ENCODE measurements at places on chromosomes 5 and 9. TPM values are rescaled to one million over a fixed set of nuclear protein-coding genes. Genes with fewer than 3 reads are reported as not detected.

GRCh38 chr5:100775533-100775855 is 127.6 kb downstream of the ST8SIA4 start:
- no peaks in the 10 kb centered on the region for H3K36me3 ChIP-seq
- DNase-seq = no peak
- H3K27ac ChIP-seq = no peak overlapping the region
- no peak overlapping the region for H3K4me3 ChIP-seq
- H3K27me3 ChIP-seq = no peaks in the 10 kb centered on the region

GRCh38 chr9:133252301-133253020 is 22.5 kb downstream of the ABO start:
- no peak overlapping the region for H3K27ac ChIP-seq
- peak; percentile 84 for DNase-seq
- no peaks in the 10 kb centered on the region for H3K36me3 ChIP-seq

PAPPA gene
- 214 TPM for total RNA-seq

GRCh38 chr5:142654578-142655058 is 31.3 kb downstream of the FGF1 start:
- peaks cover 10% of the 10 kb centered on the region for H3K4me1 ChIP-seq
- H3K27me3 ChIP-seq = peaks cover 8% of the 10 kb centered on the region
- DNase-seq = no peak
- no peak overlapping the region for H3K4me3 ChIP-seq

HAND1 gene
- not detected for total RNA-seq

DNA sequence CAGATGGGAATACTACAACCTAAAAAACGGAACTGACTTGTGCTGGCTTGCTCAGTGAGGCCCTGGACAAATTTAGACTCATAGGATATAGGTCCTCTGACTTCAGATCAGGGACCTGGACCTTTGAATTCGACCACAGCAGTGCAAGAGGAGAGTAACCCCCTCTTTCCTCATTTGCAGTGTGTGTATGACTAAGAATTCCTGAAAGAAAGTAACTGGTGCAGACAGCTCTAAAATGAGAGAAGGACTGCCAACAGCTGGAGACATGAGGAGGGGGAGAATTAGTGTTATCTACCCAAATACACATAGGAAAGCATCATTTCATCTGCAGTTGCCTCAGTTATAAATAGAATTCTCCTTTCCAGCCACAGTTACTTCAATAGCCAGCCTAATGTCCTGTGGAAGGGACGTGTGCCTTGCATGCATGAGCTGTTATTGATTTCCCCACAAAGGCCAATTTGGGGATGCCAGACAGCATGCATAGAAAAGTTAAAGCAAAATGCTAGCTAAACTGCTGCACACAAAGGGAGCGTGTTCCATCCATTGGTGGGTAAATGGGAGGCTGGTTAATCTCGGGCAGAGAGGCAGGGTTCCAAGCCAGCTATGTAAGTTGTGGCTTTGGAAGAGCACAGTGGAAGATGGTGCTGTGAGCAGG is 442.7 kb downstream of the CDK5RAP2 start:
- H3K4me1 ChIP-seq = no peaks in the 10 kb centered on the region
- H3K27ac ChIP-seq = no peak overlapping the region

DNA sequence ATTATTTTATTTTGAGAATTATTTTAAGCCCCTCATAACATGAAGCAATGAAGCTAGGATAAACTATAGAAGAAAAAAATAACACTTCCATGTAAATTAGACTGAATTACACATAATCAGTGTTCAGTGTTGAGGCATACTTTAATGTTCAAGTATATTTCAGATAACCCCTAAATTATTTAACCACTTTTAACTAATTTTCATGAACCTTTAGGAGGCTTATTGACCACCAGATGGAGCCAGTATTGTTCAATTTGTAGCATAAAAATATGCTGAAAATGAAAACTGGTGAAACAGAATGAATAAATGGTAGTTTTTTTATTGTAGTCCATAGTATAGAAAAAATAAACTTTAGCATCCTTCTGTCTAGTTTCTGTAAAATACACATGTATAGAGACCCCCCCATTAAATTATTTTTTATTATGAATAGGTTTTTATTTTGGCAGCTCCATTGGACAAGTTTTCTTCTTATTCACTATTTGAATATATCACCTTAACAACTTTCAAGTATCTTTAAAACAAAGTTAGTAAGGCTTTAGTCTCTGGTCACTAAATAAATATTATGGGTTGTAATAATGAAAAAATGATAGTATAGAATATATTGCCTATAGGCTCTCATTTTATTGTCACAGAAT is 190.1 kb downstream of the CWC27 start:
- DNase-seq = no peak
- H3K36me3 ChIP-seq = peaks cover 12% of the 10 kb centered on the region

DNA sequence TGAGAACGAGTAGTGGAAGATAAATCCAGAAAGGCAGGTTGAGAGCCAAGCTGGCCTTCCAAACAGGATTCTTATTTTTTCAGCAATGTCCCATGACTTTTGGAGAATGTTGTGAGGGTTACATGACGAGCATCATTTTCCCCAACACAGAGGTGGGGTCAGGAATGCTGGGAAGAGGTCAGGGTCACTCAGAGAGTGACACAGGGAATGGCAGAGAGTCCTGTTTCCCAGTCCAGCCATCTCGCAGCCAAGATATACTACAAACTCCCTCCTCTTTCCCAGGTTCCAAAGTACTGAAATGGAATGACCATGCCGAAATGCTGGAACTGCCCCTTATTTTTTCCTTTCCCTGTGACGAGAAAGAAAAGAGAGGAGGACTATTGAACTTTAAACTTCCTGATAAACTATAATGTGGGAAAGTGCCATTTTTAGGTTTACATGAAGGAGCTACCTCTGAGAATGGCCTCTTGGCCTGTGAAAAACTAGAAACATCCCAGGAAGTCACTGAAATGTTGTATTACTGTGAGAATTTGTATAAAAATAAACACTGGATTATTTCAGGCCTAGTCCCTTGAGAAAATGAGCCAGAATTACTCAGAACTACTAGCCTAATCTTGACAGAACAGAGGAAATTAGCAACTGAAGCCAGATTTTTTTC is 420.4 kb downstream of the CETN3 start:
- H3K27ac ChIP-seq = peak overlapping the region; percentile 93
- no peaks in the 10 kb centered on the region for H3K27me3 ChIP-seq
- no peak overlapping the region for H3K4me3 ChIP-seq
- DNase-seq = no peak

All from osteocyte (in vitro differentiated cells).